ENCODE measurements at places on chromosomes 13 and 19.

DNA sequence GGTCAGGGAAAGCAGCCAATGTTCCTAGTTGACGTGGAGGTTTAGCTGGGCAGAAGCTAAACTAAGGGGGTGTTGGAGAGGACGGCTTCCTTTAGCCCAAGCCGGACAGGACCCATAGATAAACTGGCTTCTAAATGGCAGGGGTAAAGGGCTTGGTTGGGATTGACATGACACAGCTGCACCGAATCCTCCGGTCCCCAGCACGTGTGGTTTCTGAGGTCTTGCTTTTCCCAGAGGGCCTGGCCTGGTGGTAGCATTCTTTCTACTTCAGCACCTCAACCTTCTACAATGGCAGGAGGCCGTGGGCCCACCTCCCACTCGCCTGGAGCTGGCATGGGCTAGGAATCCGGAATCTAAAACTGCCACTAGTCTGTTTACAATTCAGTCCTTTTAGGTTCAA is 163.0 kb downstream of the FGF9 start:
- DNase-seq: no peak

- no peak for DNase-seq
These were observed 249.2 kb downstream of the DIAPH3 start for GRCh38 chr13:59914556-59914955.

DNA sequence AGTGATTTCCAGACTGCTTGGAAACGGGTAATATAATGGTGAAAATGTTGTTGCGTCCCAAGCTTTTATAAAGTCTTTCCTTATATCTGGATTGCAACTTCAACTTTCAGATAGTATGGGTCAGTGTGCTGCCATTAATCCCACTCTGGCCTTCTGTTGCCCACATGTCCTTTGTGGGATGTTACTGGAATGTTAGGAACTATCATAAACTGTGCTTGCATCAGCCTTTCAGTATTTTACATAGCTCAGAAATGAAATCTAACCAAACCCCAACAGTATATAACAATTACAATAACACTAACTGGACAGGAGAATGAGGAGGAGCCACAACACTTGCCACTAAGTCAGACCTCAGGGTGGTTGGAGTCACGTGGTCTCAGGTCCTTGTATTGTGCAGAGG is 78.9 kb downstream of the LNX2 start:
- no peak for DNase-seq

DNA sequence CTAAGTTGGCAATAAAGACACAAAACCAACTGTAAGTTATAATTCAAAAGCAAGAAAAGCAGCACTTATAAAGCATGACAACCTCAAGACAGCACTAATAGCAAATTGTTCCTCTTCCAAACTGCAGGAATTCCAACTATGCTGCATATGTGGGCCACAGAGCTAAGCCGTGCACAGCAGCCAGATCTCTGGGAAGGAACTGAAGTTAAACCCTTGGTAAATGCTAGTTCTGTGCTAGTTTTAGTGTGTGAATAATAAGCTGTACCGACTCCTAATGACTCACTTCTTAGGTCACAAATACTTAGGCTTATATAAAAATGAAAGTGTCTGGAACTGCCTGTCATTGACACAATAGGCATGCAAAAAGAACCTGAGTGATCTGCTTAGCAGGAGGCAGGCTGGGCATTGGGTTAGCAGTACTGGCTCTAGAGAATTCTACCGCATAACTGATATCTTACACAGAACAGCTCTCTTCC is 21.2 kb upstream of the GTF3A start:
- DNase-seq: peak; percentile 80

- peak; percentile 83 for DNase-seq
These were observed 57.6 kb upstream of the ZNF507 start for GRCh38 chr19:32287811-32288227.

DNA sequence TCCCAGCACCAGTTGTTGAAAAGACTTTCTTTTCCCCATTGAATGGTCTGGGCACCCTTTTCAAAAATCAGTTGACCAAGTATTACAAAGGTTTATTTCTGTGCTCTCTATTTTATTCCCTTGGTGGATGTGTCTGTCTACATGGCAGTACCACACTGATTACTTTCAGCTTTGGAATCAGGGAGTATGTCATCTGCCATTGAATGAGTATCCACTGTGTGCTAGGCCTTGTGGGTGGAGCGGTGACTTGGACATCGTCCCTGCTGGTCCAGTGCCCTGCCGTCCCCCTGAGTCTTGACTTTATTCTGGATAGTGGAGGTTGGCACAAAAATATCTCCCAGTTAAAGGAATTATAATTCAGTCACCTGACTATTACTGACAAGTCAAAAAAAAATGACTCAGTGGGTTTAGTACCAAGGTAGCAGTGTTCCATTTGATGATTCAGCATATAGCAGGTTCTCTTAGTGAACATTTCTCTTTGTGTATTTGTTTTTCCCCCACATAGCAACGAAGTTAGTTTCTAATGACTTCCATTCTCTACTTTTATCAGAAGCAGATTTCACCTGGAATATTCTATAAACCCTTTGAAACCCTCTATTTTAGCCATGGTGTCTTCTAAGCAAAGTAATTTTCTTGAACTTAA is 3.9 kb downstream of the UPF3A start:
- no peak for DNase-seq

DNA sequence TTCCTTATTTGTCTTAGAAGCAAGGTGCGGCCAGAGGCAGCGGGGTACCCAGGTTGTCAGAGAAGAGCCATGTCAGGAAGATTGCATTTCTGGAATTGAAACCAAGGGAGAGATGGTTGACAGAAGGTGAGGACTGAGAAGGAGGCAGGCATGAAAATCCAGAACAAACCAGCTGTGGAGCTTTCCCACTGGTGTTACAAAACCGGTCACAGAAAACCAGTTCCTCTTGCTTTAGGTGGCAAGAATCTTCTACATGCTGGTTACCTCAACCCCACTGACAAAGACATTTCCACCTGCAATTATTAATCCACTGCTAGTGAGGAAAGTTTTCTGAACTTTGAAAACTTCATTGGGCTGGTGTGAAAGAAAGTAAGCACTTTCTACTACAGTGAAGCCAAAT is 64.0 kb upstream of the MED4 start:
- no peak for DNase-seq

DNA sequence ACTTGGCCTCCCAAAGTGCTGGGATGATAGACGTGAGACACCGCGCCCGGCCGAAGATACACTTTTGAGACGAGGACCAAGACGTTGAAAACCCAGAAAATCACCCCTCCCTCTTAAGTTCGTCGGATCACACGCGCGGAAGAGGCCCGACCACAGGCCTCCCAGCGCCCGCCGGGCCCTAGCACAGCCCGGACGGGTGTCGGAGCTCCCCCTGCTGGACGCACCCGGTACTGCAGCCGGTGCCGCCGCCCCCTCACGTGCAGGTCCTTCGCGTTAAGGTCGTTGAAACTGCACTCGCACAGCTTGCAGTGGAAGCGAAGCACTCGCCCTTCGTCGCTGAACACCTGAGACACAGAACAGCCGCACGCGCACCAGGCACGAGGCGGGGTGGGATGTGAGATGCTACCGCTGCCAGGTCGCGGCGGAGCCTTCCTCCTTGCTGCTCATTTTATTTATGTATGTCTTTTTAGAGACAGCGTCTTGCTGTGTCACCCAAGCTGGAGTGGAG is 35.7 kb upstream of the MATK start:
- DNase-seq: peak; percentile 76

- no peak for DNase-seq
These were observed at the start of gene DIRAS1 for GRCh38 chr19:2720777-2721569. DIRAS1 (minus strand) TSS chr19:2721372; CDS start chr19:2717806, 3,566 bp downstream.

DNA sequence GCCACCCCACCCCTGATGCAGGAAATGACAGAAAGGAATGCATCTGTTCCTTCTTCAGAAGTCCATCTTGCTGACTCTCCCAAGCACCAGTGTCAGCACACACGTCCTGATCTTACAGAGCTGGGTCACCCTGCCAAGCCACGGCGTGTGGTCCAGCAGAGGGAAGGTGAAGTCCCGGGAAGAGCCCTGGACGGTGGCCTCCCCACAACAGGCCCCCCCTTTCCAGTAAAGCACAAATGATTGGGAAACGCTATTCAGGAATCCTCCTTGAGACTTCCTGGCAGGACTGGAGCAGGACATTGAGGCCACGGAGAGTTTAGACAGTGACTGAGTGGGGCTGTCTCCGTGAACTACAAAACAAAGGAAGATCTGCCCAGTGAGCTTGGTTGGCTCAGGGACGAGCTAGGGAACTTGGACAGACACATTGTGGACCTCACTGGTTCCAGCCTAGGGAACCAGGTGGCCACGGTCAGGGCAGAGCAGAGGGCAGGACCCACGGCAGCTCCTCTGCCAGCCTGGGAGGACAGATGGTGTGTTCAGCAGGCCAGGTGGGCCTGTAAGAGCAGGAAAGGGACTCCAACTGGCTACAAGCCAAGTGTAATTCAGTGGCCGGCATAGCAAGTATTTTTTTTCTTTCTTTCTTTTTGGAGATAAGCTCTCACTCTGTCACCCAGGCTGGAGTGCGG is 41.7 kb downstream of the ELL start:
- no peak for DNase-seq

- peak; percentile 91 for DNase-seq
These were observed 492.4 kb downstream of the DACH1 start for GRCh38 chr13:71374471-71375049.

DNA sequence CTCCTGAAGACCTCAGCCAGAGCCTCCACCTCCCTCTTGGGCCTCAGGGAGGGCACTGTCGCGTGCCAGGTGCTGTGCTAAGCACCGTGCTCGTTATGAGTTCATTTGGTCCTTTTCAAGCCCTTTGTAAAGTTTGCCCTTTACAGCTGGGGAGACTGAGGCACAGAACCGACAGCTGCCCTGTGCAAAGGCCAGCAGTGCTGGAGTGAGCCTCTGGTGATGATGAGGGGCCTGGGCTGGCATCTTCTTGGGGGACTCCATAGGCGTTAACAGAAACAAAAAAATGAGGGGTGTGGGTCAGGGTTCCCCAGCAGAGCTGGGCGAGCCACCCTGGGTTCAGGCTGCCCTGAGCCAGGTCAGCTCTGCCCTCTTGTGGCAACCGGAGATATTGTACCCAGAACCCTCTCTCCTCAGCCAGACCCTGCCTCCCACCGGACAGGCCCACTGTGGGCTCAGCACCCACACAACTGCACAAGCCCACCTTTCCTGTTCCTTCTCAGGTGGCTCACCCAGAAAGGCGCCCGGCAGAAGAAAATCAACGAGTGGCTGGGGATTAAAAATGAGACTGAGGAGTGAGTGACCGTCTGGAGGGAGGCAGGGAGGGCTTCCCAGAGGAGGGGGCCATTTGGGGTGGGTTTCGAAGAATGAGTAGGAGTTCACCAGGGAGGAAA is 5.5 kb upstream of the IFI30 start:
- DNase-seq: no peak

GRCh38 chr13:97542102-97542685 is 108.2 kb downstream of the RAP2A start:
- DNase-seq: no peak

GRCh38 chr13:74770361-74770760 is 636.2 kb upstream of the KLF12 start:
- no peak for DNase-seq

DNA sequence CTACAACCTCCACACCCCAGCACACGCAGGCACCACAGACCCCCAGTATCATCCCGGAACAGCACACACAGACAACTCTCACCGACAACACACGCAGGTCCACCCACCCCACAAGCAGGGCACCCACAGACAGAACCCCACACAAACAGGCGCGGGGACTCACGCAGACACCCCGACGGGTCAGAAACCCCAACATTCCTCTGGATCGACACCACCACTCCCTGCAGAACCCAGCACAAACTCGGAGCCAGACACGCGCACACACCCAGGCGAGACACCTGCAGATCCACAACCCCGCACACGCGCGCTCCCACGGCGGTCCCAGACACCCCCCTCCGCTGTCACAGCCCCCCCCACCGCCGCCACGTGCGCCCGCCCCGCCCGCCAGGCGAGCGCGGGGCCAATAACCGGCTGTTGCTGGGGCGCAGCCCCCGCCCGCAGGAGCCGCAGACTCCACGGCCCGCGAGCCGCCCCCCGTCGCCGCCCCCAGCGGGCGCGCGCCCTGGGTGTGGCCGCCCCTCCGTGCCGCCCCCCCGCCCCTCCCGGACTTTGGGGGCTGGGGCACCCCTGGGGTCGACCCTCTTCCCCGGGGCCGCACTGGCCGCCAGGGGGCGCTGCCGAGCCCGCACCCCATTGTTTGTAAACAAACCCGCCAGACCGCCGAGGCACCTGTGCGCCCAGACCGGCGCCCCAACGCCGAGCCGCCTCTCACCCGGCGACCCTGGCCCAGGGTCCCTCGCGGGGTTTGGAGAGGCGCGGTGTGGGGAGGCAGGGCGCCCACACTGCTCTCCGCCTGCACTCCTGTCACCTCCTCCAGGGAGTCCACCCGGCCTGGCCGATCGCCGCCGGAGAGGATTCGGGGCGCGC is 712 bp downstream of the BBC3 start:
- DNase-seq: peak; percentile 72

DNA sequence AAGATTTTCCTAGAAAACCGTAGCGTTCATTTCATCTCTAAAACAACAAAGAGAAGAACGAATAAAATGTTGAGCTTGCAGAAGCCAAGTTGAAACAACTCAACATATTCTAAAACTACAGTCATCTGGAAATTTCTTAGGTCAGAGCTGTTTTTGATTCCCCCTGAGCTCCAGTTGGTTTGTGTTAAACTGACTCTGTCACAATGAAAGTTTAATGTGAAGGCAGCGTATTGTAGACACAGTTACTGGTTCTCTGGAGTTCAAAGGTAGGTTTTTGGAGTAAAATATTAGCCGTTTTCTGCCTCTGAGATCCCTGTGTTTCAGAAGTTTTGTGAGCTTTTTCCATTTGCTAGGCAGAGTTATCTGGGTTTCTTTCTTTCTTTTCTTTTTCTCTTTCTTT is 2.2 kb downstream of the ARHGEF7 start:
- DNase-seq: no peak

DNA sequence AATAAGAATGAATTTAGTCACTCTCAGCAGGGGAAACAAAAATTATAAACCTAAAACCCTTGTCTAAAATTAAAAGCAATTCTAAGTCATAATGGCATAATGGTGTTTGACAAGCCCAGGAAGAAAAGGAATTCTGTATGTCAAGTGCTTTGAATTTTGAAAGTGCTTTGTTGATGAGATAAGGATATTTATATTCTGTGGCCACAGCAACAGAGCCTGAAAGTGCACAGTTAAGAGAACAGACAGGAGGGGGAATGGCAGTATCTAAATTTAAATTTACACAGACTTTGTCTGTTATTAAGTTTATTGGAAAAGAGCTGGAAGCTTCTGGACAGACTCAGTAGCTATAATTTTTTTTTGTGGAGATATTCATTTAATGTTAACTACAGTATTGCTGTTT is 69.8 kb downstream of the OLFM4 start:
- no peak for DNase-seq

- no peak for DNase-seq
These were observed 315.6 kb upstream of the SPRY2 start for GRCh38 chr13:80656512-80656904.

All from islet precursor cell (in vitro differentiated cells).